ENCODE measurements at places on chromosomes 6 and 20.
A peak's percentile ranks its signal among the peaks of the same experiment; 100 is the strongest.

- no peak for DNase-seq
Measured at GRCh38 chr20:61424628-61425420, 172.8 kb downstream of the CDH4 start.

DNA sequence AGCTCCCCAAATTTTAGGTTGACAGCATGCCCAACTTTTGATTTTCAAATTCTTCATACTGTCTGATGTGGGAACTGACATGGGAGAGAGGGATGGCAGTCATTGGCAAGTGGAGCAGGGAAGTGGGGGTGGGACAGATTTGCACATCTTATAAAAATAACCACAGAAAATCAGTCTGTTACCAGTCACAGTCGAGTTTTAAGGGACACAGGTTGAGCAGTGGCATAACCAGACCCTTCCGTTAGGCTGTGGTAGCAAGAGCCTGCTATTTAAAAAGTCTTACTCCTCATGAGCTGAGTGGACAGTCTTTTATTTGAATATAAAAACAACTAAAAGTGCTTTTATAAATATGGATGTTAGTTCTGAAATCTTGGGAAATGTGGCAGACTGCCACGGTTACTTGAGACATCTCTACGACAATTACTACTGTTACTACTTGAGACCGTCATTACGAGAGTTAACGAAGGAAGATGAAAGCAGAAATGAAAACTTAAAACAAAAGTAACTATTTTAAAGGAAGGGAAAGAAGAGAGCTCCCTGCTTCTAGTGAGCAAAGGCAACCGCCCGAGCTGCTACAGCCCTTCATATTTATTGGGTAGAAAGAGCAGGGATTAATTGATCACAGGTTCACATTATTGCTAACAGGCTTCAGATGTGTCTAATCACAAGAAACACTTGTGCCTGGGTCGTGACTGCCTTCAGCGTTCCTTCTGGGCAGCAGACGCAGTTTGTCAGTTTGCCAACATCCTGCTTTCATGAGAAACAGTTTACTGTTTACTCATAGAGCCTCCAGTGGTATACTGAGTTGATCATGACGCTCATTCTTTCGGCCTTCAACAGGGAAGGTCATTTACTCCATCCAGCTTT lies 71.3 kb downstream of the EFHC1 start:
- DNase-seq = no peak

DNA sequence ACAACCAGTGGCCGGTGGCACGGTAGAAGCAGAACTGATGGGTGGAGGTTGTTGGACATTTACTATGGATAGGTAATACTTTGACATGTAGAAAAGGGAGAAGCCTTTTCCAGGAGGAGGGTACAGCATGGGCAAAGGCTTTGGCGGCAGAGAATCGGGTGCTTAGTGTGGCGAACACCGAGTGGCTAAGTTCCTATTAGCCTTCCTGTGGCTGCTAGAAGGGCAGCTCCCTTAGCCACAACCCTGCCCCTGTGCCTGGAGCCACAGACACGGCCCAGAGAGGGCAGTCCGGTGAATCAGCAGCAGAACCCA lies 37.9 kb upstream of the TGM2 start:
- no peak for DNase-seq

DNA sequence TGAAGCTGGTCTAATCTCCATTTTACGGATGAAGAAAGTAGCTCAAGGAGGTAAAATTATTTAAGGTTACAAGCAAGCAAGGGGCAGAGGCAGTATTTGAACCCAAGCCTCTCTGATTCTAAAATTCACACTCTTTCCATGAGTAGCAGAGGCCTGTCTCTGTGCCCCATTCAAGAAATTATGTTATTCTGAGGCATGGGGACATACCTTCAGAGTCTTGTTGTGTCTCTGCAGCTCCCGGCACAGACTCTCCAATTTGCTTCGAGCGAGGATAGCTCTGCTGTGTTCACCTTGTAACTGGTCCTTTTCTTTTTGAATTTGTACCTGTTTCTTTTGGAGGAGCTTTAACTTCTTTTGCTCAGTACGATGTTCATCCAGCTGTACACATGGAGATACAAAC lies 21.5 kb downstream of the TXLNB start:
- DNase-seq = no peak

DNA sequence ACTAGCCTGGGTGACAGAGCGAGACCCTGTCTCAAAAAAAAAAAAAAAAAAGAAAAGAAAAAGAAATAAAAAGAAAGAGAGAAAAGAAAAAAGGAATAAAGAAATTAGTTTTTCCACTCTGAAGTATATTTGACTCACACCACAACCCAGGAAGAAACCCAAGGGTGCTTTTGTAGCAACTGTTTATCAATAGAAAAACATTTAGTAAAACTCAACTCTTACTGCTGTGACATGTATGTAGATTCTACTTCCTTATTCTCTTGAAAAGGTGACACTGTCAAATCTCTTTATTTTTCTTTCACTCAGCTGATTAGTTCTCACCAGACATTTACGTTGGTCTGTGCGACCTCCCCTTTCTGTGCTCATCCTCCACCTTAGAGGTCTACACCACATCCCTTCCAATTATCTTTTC lies 99.9 kb upstream of the SHLD1 start:
- no peak for DNase-seq

GRCh38 chr20:11173916-11174315 lies 500.1 kb upstream of the JAG1 start:
- no peak for DNase-seq

DNA sequence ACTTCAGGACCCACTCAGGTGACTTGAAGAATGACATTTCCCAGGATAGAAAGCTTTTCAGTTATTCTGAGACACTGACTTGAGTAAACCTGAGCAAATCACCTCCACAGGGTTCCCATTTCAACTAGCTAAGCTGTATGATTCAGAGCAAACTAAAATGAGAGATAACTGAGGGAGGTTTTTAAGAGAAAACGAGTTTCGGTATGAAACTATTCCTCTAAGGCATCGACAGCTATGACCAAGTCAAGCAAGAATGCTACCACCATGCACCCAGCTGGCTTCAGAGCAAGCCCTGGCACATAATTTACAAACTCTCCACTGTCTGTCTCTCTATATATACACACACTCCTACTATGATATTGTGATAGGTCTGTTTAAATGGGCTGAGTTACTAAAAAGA lies 75.4 kb downstream of the PERP start:
- no peak for DNase-seq

- DNase-seq = no peak
Measured at GRCh38 chr20:43514648-43514999, 7.1 kb downstream of the L3MBTL1 start.

DNA sequence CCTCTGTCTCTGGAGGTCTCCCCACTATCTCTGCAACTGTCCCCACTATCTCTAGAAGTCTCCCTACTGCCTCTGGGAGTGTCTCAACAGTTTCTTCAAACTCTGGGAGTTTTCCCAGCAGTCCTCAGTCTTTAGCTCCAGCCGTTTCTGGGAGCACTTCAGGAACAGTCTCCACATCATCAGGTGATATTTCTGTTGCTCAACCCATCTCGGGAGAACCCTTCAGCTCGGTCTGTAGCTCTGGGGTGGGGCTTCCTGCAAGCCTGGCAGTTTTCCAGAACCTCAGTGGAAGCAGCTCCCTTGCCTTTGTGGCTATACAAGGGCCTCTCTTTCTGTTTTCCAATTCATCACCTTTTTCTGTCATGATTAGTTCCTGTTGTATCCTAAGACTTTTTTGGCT lies 3.0 kb upstream of the SFTA2 start:
- no peak for DNase-seq

DNA sequence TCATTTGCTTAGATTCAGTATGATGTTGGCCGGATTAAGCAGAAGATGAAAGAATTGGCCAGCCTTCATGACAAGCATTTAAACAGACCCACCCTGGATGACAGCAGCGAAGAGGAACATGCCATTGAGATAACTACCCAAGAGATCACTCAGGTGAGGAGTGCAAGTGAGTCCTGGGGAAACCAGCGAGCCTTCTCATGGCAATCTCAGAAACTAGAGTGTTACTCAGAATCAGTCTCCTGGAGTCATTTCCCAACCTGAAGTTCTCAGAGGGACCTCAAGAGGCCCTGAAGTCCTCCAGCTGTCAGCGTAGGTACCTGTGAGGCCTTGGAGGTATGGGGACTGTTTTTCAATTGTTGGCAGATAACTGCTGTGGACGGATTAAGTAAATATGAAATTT lies 16.9 kb downstream of the STX16 start:
- no peak for DNase-seq

GRCh38 chr6:113291751-113292445 lies 565.2 kb upstream of the MARCKS start:
- no peak for DNase-seq

- DNase-seq = no peak
Measured at GRCh38 chr6:109373762-109374161, 8.5 kb downstream of the CD164 start.

- DNase-seq = peak; percentile 59
Measured at GRCh38 chr6:30752157-30752927, 8.0 kb upstream of the IER3 start.

- DNase-seq = no peak
Measured at GRCh38 chr20:60038400-60039008, 80.3 kb downstream of the CDH26 start.

DNA sequence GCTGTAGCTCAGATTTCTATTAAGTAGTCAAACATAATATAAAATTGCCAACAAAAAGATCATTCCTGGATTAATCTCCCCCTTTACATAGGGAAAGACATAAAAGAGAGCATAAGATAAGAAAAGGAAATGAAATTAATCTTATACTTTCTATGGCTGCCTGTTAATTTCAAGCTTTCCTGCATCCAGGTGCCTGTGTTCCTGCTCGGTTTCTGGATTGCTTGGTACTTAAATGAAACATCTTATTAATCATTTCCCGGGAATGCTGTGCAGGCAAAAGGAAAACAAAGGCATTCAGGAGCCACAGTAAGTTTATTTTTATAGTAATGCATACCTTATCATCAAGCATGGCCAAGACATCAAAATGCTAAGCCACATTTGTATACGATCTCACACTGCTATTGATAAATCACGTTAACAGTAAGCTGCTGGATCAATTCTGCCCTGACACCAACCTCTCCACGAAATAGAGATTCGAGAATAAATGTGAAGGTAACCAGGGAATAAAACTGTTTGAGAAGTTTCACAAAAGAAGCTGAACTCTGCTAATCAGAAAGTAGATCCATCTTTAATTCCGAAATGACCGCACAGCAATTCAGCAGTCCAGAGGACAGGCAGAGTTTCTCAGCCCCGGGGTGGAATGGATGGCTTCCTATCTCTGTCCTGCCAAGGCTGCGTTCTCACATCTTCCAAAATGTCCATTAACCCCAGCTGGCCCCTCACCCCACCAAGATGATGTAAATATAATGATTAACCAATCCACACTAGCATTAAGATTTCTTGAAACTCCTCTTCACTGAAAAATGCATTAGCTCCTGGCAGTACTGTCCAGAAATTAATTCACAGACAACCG lies 32.6 kb upstream of the APCDD1L start:
- DNase-seq = no peak

- no peak for DNase-seq
Measured at GRCh38 chr6:146027586-146028251, 1.1 kb upstream of the GRM1 start.

DNA sequence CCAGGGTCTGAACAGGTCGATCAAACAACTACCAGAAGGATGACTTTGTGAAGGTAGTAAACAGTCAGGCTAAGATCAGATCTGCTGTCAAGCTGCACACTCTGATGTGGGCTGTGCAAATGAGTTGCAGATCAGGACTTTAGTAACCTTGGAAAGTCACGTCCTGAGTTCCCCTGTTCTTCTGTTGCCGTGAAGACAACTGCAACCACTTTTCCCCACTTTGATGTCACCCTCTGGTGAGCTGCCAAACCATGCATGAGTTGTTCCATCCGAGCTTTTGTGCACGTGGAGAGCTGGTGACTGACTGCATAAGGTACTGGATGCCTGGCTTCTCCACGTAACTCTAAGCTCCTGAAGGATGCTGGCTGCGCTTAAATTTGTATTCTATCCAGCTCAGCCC lies 111.0 kb downstream of the CD83 start:
- DNase-seq = no peak

DNA sequence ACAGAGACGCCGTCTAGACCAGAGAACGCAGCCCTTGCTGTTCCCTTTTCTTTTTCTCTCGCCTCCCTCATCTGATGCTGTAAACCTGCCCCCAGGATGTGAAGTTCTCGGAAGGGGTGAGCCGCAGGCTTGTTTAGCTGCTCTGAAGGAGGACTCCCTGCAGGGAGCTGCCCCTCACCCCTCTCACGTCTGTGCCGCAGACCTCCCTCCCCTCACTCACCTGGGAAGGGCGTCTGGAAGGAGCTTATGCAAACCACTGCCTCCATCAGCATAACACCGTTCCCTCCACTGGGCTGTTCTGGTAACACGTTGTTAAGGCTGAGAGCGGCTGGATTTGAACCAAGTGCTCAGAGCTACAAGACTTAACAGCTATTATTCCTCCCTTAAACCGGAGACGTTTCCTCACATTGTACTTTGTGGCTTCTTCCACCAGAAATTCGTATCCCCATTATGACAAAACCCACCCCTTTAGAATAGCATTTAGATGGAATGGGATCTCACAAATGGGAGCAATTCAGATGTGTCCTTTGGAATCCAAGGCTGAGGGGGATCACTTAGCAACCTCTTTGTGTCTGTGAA lies 99.8 kb downstream of the SMOC2 start:
- no peak for DNase-seq

DNA sequence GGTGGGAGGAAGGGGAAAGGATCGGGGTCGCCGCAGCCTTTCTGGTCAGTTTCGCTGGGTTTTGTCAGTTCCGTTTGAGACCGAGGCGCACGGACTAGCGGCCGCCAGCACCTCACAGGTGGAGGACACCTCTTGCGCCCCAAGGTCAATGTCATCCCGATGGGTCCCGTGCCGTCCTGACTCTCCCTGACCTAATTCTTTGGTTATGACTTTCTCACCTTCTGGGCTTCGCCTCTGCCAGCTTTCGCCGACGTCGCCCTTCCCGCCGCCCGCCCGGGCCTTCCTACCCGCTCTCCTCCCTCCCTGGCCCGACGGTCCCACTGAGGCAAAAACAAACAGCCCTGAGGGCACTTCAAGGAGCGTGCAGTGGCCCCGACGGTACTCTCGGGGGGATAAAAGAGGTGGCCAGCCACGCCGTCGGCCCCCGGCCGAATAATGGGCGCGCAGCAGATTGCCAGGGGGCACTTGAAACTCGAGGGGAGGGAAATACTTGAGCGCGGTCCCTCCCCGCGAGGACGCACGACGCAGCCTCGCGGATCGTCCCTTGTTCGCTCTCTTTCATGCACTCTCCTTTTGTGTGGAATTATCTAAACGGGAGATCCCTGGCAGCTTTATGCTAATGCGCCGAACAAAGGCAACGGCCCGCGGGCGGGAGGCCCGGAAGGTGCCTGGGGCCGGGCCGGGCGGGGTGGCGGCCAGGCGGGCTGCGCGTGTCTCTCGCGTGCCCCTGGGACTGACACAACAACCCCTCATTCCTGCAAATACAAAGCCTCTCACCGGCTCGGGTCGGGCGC lies 3.9 kb upstream of the INSM1 start:
- DNase-seq = no peak

- DNase-seq = no peak
Measured at GRCh38 chr6:24957199-24957598, 21.4 kb upstream of the RIPOR2 start.

- no peak for DNase-seq
Measured at GRCh38 chr6:158070513-158070912, 88.8 kb downstream of the SYNJ2 start.

- DNase-seq = no peak
Measured at GRCh38 chr6:8219352-8219943, 117.1 kb upstream of the EEF1E1 start.
